ENCODE measurements at places on chromosomes 4 and X.

GRCh38 chrX:67619253-67619652 lies 75.4 kb downstream of the AR start:
- no peak for DNase-seq

GRCh38 chr4:108010167-108010566 lies 20.5 kb downstream of the HADH start:
- no peak for DNase-seq

DNA sequence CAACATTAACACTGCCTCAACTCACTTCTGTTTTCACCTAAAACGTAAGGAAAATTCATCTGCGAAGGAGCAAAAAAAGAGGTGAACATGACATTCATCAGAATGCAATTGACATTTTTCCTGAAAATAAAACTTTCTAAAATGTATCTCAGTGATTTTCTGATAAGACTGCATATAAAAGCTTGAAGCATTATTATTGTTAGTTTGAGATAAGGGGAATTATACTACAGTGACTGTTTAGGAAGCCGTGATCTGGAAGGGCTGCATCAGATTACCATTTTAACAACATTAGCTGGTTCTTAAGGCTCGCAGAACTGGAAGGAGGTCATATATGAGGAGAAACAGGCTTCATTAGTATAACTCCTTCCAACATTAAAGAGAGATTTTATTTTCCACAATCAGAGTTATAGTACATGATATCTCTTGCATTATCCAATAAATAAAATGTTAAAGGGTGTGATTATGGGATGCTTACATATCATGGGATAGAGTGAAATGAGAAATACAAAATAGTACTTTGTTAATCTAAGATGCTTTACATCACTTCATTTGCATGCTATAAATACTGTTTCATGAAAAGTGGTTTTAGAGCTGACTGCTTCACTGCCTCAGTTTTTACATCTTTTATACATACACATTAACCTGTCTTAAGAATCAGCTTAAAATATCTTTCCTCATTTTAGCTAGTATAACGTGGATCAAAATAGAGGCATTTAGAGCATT lies 1820.1 kb upstream of the TENM3 start:
- no peak for DNase-seq

DNA sequence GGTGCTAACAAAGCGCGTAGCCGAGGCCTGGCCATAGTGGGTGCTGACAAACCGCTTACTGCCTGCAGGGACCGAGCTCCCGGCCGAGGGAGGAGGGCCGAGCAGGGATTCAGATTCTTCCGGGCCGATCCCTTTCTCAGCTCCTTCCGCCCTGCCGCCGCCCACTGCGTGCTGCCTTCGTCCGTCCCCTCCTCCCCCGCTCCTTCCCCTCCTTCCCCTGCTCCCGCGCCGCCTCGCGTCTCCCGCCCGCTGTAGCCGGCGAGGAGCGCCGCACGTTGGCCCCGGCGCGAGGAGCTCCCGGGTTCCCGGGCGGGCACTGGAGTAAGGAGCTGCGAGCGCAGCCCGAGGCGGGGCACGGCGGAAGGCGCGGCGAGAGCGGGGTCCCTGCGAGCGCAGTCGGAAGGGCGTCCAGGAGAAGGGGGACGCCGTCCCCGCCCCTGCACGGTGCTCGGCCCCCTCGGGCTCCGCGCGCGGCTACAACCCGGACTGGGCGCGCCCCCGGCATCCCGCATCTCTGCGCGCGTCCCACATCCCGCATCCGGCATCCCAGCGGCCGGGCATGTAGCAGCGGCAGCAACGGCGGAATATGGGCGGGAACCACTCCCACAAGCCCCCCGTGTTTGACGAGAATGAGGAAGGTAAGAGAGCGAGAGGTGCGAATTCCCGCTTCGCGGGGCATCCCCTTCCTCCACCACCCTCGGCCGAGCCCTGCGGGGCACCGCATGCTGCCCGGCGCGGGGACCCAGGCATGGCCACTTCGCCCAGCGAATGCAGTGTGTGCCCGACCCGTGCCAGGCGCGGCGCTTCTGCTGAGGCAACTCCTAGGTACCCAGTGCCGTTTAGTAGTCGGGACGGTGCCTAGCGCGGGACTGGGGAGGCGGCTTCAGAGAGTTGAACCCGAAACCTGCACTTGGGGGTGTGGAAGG lies at the start of gene STK32B:
Gene STK32B, plus strand, starts transcription at position 203 of the 926 bp plus-strand sequence.
- DNase-seq = no peak

DNA sequence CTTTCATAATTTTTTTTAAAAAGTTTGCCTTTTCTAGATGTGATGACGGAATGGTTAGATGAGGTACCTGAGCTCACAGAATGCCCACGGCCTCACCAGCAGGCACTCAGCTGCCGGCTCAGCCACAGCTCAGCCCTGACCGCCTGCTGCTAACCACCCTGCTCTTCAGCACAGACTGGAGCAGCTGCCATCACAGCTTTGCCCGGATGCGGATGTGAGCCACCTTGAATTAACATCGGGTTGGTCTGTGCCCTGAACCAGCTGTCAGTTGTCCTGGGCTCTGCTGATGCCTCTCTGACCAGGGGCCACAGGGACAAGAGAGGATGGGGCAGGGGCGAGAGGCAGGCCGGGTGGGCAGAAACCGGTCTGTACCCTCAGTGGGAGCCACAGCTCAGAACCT lies 93.3 kb downstream of the HMX1 start:
- DNase-seq = no peak
